Stimulated activated CD4-positive, alpha-beta T cell treated with anti-CD3 and anti-CD28 coated beads, Interleukin-15, amount 100 ng/mL, for 1 hour (primary cell): ENCODE measurements at places on chromosomes 11 and 22.

DNA sequence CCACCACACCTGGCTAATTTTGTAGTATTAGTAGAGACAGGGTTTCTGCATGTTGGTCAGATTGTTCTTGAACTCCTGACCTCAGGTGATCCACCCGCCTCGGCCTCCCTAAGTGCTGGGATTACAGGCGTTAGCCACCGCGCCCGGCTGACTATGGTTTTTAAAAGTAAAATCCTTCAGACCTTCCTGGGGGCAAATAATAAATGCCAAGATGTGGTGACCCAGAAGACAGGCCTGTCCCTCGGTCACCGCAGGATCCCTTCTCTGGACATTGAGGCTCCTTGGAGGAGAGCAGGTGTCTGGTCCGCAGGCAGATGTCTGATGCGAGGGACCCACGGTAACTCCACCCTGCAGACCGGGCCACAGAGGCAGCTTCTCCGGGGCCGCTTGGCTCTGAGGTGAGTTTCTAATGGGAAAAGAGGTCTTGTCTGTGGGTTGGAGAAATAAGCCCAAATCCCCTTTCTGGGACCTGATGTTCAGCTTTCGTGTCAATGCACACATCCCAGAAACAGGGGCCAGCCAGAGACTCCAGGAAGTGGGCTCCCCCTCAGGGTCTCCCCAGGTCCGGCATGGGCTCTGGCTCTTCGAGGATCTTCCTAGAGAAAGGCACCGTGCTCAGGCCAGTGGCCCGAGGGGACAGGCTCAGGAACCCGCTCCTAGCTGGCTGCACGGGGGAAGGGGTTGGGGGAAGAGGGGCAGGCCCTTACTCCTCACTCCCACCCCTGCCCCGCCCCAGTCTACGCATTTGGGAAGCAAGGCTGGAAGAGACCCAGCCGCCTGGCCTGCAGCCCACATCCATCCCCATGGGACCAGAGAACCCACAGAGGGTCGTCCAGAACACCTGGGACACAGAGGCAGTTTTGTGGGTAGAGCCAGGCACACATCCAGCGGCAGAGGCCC lies 100.6 kb downstream of the WNT7B start:
- no peak for DNase-seq

DNA sequence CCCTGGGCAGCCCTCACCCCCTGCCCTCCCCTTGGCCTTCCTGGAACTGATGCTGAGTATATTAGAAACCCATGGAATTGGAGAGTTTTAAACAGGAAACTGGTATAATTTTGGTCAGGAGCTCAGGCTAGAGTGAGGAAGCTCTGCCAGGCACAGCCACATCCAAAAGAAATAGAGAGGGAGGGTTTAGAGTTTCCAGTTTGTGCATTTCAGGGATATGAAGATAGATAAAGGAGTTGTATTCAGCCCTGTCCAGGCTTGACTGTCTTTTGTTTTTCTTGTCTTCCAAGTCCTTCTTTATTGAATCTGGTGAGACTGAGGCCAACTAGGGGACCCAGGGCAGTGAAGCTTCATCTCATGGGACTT lies 71.8 kb downstream of the TSPAN18 start:
- DNase-seq, result no peak

DNA sequence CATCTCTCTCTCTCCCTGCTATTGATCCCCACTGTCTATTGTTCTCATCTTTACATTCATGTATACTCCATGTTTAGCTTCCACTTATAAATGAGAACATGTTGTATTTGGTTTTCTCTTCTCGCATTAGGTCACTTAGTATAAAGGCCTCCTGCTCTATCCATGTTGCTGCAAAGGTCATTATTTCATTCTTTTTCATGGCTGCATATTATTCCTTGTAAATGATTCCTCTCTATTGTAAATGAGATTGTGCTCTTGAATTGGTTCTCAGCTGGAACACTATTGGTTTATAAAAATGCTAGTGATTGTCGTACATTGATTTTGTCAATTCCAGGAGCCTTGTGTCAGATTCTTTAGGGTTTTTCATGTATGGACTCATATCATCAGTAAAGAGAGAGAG lies 13.5 kb downstream of the ACRV1 start:
- DNase-seq, result no peak

DNA sequence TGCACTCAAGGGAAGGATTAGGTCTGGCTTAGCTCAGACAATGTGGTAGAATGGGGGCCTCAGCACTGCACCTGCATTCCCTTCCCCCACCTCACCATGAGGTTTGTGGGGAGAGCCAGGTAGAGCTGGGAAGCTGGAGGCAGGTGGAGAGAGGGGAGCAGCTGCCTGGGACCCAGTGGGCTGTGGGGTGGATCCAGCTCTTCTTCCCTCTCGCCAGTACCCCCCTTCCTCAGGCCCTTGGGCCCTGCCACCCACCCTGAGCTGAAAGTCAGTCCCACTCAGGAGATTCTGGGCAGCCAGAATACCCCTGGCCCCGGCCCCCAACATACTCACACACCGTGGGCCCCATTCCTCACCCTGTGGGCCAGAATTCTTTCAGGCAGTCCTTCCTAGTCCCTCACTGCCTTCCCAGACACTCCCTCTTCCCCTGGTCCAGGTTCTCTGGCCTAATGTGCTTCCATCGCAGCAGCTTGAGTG lies 3.1 kb upstream of the POLD4 start:
- DNase-seq, result no peak

DNA sequence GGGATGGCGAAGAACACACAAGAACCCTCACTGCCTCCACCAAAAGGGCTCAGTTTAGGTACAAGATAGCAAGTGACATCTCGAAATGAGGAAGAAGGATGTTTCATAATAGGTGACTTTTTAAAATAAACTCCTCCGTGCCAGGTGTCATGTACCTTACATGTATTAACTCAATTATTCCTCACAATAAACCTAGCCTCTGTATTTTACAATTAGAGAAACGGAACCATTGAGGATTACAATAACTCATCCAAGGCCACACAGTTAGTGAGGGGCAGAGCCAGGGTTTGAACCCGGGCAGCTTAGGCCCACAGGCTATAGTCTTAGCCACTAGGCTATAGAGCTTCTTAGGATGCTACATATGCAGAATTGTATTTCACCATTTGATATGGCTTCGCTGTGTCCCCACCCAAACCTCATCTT lies 965 bp upstream of the PAMR1 start:
- DNase-seq, result no peak

DNA sequence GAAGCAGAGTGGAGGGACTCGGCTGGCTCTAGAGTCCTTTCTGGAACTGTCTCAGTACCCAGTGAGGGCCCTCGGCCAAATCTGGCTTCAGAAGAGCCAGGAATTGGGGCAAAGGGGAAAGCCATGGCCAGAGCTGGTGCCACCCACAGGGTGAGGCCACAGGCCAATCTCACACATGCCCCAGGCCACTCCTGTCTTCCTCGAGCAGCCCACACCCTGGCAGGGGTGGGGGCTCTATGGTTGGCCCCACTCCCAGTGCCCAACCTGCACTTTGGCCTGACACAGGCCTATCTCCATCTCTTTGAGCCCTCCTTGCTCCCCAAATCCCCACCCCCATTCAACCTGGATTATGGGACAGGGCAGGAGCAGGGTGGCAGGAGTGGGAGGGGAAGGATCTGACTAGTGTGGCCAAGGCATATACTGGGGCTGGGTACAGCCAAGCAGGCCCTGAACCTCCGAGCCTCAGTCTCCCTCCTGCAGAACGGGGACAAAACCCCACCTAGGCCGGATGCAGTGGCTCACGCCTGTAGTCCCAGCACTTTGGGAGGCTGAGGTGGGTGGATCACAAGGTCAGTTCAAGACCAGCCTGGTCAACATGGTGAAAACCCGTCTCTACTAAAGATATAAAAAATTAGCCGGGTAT lies 6.9 kb downstream of the TST start:
- DNase-seq, result no peak

DNA sequence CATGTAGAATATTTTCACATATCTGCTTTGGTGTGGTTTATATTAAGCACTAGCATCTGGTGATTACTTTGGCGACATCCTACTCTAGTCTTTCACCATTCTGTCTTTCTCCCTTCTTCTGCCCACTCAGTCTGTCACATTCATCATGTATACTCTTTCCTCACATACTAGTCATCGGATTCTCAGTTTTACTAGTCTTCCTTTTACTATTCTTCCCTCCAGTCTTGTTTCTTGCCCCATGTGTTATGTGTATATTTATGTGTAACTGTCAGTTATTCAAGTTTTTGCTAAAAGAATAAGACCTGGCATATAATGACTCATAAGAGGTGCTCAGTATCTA lies 4.6 kb upstream of the DIXDC1 start:
- DNase-seq, result no peak

DNA sequence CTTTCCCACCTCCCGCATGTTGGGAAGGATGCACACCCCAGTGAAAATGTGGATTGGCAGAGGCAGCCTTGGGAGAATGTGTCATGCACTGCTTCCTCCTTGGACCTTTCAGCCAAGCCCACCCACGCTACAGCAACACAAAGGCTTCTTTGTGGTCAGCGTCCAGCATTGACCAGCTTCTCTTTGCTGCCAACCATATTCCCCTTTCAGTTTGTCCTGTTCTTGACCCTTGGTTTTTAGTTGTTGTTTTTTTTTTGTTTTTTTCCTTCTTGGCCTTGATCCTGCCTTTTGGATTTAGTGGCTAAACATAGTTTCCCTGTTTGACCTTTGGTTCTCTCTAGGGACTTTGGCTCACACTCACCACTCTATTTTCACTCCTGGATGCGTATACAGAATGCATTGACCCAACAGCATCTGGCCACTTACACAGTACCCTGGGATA lies 573.6 kb downstream of the INSC start:
- no peak for DNase-seq
